Esophagus muscularis mucosa (tissue), 4 donors: ENCODE measurements at places on chromosomes 1 and 21. TPM values are rescaled to one million over a fixed set of nuclear protein-coding genes. Genes with fewer than 3 reads are reported as not detected.
A peak's percentile ranks its signal among the peaks of the same experiment; 100 is the strongest.

The OLFML2B gene
- total RNA-seq = 6.4 TPM

The KRTAP19-1 gene
- not detected for total RNA-seq

DNA sequence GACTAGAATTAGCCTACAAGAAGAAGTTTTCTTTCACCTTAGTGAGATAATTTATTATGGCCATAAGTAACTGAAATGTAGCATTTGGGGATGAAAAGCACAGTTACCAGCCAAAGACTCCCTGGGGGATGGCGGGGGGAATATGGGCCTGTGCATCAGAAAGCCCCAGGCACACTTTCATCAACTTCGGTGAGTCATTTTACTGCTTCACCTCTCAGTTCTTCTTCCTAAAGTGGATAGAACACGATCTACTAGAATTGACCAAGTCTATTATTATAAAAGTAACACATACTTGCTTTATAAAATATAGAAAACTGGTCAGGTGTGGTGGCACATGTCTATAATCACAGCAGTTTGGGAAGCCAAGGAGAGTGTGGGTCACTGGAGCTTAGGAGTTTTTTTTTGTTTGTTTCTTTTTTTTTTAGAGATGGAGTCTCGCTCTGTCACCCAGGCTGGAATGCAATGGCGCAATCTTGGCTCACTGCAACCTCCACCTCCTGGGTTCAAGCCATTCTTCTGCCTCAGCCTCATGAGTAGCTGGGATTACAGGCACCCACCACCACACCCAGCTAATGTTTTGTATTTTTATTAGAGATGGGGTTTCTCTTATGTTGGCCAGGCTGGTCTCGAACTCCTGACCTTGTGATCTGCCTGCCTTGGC lies 141.8 kb downstream of the ZZZ3 start:
- no peaks in the 10 kb centered on the region for H3K27me3 ChIP-seq
- H3K36me3 ChIP-seq = no peaks in the 10 kb centered on the region
- DNase-seq = no peak
- peaks cover 10% of the 10 kb centered on the region for H3K4me1 ChIP-seq
- no peak overlapping the region for H3K4me3 ChIP-seq

GRCh38 chr1:62082456-62083363 lies 111.9 kb upstream of the L1TD1 start:
- no peak overlapping the region for H3K4me3 ChIP-seq
- no peak overlapping the region for H3K27ac ChIP-seq
- peaks cover 10% of the 10 kb centered on the region for H3K4me1 ChIP-seq
- no peaks in the 10 kb centered on the region for H3K27me3 ChIP-seq
- DNase-seq = no peak
- H3K36me3 ChIP-seq = peaks cover 17% of the 10 kb centered on the region

DNA sequence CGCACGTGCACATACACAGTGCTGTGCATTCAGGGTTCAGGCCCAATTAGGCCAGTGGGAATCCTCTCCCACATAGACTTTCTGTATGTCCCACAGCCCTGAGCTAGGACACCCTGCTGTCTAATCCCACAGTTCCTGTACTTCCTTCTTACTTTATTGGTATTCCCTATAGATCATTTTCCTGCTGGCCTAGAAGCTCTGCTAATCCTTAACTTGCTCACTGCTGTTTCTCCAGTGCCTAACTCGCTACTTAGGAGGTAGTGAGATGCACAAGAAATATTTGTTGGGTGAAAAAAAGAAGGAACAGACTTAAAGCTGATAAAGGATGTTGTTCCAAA lies 34.1 kb upstream of the FHAD1 start:
- H3K4me3 ChIP-seq = no peak overlapping the region
- DNase-seq = no peak
- peaks cover 37% of the 10 kb centered on the region for H3K4me1 ChIP-seq
- H3K27ac ChIP-seq = peak overlapping the region; percentile 12
- H3K27me3 ChIP-seq = no peaks in the 10 kb centered on the region

DNA sequence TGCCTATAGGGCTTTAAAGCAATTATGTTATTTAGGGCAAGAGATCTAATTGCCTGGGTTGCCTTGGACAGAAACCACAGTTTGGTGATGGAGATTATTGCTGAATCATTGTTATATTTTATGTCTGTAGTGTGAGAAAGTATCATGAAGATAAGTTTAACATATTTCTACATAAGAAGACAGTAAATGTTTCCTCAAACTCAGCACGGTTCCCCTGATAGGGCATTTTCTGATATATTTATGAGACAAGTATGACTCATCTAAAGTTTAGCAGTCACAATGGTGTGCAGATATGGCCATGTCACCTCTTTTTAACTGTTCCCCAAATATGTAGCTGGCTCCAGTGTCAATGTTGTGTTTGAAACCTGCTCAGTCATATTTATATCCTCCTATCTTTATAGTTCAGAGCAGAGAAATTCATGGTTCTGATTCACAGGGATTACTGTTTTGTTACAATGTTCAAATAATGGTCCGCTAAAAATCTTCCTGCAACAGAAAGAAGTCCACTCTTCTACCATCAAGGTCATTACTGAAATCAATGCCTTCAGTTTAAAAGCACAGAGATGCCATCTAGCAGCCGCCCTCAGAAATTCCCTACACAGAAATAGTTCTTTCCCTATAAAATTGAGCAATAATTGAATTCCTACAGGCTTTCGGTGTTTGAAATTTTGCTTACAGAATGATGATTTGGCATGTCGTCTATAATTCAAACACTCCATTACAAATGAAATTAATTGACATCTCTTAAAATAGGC lies 3.7 kb downstream of the OLFM3 start:
- no peak overlapping the region for H3K27ac ChIP-seq
- H3K27me3 ChIP-seq = peaks cover 3% of the 10 kb centered on the region
- no peaks in the 10 kb centered on the region for H3K36me3 ChIP-seq
- no peaks in the 10 kb centered on the region for H3K4me1 ChIP-seq

DNA sequence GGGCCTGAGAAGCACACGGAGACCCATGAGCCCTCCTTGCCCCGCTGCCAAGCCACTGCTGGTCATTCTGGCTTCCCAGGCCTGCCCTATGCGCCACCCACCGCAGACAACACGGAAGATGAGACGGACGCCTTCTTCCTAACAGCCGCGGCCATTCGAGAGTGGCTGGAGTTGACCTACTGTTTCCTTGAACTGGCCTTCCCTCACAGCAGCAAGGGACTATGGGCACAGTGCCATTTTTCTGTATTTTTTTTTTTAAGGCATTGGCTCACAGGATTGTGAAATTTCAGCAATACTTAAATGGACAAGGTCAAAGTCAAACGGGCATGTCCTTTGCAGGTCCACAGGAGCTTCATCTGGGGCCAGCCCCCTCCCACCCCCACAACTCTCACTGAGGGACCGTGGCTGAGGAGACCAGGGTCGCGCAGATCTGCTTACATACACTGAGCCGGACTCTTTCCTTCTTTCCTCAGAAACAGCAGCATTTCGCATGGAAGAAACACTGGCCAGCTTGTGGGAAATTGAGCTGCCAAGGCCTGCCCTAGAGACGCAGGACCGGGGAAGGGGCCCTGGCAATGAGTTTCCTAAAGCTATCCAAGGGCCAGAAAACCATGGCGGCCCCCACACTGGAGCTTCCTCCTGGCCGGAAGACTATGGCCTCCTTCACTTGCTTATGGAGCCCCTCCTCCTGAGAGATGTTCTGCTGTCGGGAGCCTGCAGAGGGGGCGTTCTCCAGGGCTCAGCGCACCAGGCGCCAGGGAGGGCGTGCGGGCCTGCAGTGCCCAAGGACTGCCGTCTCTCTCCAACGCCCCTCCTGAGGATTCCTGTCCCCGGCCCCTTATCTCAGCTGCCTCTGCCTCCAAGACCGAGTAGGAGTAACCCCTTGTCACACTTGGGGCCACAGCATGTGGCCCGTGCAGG lies 98.9 kb downstream of the PGBD5 start:
- H3K4me1 ChIP-seq = no peaks in the 10 kb centered on the region
- H3K27ac ChIP-seq = no peak overlapping the region
- no peaks in the 10 kb centered on the region for H3K36me3 ChIP-seq
- H3K4me3 ChIP-seq = no peak overlapping the region
- no peak for DNase-seq

GRCh38 chr1:101161619-101162018 lies 75.2 kb upstream of the S1PR1 start:
- no peak for DNase-seq

- no peak overlapping the region for H3K27ac ChIP-seq
- no peak overlapping the region for H3K4me3 ChIP-seq
- H3K4me1 ChIP-seq = no peaks in the 10 kb centered on the region
- H3K36me3 ChIP-seq = no peaks in the 10 kb centered on the region
- H3K27me3 ChIP-seq = no peaks in the 10 kb centered on the region
- no peak for DNase-seq
Observed at GRCh38 chr1:72969461-72969860, 687.1 kb upstream of the NEGR1 start.

DNA sequence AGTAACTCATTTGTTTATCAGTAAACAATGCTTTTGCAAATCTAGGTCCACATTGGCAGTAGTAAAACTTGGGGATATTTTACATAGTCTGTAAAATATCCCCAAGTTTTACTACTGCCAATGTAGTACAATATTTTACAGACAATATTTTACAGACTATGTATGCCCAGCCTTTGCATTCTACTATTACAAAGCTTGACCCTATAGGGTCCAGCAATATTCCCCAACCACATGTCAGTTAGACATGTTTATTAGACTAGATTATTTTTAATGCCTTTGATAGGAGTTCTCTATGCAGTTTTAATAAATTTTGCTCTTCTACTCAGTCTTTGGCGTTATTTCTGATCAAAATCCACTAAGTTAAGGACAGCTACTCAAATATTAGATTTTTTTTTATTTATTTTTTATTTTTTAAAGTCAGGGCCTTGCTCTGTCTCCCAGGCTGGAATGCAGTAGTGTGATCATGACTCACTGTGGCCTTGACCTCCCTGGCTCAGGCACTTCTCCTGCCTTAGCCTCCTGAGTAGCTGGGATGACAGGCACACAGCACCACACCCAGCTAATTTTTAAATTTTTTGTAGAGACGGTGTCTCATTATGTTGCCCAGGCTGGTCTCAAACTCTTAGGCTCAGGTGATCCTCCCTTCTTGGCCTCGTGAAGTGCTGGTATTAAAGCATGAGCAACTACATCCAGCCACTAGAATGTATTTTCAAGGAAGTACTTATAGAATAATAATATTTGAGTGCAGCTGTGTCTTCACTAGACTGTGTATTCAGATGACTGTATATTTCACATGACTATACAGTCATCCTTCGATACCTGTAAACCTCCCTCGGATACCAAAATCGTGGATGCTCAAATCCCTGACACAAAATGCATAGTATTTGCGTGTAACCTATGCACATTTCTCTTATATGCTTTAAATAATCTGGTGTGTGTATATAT lies 19.8 kb downstream of the MIER1 start:
- H3K4me3 ChIP-seq = no peak overlapping the region
- no peaks in the 10 kb centered on the region for H3K27me3 ChIP-seq
- H3K27ac ChIP-seq = peak overlapping the region; percentile 71
- no peaks in the 10 kb centered on the region for H3K36me3 ChIP-seq

DNA sequence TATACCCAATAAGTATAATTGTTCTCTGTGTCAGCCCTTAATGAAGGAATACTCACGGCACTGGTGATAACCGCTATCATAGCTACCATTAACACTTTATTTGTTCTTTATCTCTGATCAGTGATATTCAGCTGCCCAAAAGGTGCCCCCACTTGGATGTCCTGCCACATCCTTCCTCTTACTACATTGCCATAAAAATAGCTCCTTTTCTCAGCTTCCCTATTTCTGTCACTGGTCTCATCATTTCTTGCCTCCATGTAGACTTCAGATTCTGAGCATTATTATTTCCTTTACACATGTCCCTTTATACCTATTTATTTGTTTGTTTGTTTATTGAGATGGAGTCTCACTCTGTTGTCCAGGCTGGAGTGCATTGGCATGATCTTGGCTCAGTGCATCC lies 2.7 kb upstream of the RAB29 start:
- no peaks in the 10 kb centered on the region for H3K36me3 ChIP-seq
- H3K27ac ChIP-seq = no peak overlapping the region
- peaks cover 8% of the 10 kb centered on the region for H3K4me1 ChIP-seq
- DNase-seq = no peak
- H3K27me3 ChIP-seq = no peaks in the 10 kb centered on the region
- H3K4me3 ChIP-seq = no peak overlapping the region

- DNase-seq = no peak
- no peak overlapping the region for H3K4me3 ChIP-seq
- H3K36me3 ChIP-seq = peaks cover 9% of the 10 kb centered on the region
- no peaks in the 10 kb centered on the region for H3K4me1 ChIP-seq
Observed at GRCh38 chr1:54096877-54097240, 43.5 kb downstream of the TCEANC2 start.
